ENCODE measurements at places on chromosomes 1 and 21.

GRCh38 chr1:4894566-4894965 lies 240.2 kb downstream of the AJAP1 start:
- DNase-seq = no peak

- no peak for DNase-seq
Measured at GRCh38 chr1:168134132-168134531, 2.6 kb downstream of the GPR161 start.

DNA sequence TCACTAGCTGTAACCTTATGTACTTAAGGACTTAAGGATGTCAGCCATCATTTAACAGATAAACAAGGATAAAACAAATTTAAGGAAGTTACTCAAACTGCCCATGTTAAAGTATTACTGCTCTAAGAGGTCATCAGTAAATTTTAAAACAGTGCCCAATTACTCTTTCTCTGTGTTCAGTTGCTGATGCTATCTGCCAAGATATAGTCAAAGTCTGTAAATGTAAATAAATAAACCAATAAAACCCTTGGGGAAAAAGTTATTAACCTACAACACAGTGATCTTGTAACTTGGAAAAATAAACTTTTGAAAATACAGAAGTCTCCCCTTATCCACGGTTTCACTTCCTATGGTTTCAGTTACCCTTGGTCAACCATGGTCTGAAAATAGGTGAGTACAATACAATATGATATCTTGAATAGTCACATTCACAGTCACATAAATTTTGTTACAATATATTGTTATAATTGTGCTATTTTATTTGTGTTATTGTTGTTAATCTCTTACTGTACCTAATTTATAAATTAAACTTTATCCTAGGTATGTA lies 501.8 kb downstream of the LMO4 start:
- DNase-seq = no peak

DNA sequence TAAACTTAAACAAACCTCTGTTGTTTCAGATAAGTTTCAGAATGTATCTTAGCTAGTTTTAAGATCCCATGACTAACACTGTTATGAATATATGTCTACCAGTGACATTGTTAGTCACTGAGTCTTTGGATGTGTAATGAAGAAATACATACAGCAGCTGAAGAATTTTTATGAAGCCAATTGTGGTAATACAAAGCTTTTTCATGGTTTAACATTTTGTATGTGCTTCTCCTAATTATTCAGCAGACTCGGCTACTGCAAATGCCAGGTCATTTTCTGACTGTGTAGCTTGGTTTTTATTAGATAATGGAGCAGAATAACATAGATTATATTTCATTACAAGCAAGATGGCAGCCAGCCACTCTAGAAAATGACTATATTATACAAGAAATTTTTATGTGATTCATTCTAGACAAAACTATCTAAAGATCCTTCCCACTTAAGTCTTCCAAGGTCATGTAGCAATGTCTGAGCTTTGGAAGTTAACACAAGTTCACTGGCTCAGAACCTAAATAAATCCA lies 147.8 kb downstream of the TNFSF18 start:
- DNase-seq = peak; percentile 92

GRCh38 chr1:189084811-189085210 lies 1392.9 kb downstream of the BRINP3 start:
- no peak for DNase-seq

DNA sequence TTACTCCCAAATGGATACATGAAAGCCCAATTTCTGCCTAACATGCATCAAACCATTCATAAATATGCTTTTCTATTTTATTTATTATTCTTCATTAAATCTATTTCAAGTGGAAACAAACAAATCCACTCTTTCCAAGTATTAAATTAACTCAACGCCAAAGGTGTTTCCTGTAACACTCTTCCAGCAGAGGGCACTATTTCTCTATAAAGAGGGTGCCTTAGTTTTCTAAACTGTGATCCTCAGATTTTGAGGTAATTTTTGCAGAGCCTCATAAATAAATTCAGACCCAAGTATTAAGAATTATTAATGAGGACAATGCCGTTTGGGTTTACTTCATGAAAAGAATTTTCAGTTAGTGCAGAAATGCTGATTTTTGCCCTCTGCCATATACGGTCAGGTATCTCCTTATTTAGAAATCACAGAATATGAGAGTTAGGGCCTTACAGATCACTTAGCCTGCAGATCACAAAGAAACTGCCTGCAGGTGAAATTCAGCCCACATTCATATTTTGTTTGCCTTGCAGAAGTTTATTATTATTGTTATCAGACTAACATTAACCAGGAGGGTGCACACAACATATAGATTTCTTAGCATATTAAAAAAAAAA lies 40.1 kb upstream of the MYSM1 start:
- peak; percentile 68 for DNase-seq

- no peak for DNase-seq
Measured at GRCh38 chr1:200179781-200180160, 152.3 kb downstream of the NR5A2 start.

DNA sequence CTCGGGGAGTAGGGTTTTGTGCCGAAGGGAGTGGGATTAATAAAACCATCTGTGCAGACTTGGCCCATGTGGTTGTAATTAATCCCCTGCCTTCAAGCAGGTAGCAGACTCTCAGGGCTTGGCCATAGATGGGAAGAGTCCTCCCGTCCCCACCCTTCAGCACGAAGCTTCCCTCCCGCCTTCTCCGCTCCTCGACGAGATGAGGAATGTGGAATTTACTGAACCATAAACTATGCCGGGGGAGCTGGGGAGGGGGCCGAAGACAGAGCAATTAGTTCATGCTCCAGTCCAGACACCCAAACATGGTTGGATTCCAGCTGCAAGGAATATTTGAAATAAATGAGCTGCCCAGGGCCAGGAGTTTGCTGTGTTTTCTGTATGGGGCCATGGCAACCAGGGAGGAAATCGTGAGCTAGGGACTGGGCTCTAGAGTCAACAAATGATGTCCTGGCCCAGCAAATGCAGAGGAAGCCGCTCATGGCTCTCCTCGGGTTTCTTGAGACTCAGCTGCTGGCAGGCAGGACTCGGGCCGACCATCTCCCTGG lies 78.8 kb downstream of the SPSB1 start:
- DNase-seq = no peak
